ENCODE measurements at places on chromosomes 1 and 21.

GRCh38 chr1:64473367-64473766 lies 3.4 kb downstream of the CACHD1 start:
- DNase-seq: no peak

DNA sequence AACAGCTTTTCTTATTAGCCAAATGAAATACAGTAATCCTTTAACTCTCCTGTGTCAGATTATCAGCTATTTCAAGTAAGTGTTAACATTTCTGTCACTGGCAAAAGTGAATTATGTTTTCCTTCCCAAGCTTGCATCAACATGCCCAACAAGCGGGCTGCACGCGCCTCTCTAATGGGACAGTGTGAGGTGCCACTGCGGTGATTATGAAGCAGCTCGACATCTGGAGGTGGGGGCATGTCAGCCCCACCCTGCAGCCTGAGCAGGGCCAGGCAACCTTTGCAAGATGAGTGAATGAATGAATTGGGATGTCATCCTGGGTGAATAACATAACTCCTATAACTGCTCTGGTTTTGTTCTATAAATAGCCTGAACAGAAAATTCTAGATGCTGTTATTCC lies 301.4 kb downstream of the ZNF326 start:
- DNase-seq: no peak

DNA sequence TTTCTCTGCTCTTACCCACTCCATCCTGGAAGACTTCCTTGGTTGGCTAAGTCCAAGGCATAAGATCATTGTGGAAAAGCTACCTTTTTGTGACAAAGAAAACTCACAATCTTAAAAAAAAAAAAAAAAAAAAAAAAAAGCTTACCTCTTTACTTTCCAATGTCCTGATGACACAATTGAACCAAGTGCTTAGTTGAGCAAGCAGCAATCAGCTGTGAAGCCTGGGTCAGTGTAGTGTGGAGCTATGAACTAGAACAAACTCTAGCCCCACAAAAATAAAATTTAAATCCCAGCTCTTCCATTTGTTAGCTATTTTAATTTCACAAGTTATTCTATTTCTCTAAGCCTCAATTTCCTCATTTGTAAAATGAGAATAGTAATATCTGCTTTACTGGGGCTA lies 647.6 kb downstream of the LMO4 start:
- DNase-seq: no peak

DNA sequence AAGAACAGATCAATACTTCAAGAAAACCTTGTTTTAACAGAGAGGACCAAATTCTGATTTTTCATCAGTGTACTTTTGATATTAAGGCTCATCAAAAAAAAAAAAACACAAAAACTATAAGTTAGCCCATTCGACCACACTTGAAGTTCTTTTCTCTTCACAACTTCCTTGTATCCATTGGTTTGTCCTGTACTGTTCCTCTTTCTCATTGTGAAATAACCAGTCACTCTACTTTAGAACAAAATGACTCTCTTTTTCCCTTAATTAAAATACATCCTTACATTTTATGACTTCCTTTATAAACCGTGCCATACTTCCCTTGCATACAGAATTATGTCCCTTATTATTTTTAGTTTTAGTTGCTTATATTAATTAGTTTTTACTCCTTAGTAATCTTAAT lies 8.4 kb downstream of the QSOX1 start:
- no peak for DNase-seq

DNA sequence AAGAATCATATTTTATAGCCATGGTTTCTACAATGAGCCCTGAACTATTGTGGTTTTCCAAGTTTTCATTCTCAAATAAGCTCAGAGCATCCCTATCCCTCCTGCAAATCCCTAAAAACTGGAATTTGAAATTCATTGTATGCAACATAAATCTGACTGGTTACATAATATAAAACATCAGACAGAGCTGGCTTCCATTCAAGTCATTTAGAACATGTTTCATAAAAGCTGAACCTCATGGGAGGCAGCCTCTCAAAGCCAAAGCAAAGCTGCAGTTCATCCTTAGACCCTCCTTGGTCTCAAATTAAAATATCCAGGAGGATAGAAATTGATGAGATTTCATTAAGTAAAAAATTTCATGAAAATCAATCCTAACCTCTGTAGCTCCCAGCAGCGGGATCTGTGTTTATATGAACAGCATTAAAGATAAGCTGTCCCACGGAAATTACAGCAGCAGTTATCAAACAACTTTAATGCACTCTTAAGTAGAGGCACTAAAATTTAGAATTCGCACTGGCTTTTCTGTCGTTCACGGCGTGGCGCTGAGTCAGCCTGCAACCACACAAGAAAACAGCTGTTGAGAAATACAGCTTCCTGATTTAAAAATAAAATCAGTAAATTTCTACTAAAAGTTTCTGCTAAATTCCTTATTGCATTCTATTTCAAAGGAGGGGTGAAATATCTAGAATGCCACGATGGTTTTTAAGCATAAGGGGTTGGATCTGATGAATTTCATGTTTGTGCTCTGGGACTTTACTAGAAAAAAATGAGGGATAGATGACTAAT lies 99.9 kb upstream of the TIAM1 start:
- DNase-seq: no peak

DNA sequence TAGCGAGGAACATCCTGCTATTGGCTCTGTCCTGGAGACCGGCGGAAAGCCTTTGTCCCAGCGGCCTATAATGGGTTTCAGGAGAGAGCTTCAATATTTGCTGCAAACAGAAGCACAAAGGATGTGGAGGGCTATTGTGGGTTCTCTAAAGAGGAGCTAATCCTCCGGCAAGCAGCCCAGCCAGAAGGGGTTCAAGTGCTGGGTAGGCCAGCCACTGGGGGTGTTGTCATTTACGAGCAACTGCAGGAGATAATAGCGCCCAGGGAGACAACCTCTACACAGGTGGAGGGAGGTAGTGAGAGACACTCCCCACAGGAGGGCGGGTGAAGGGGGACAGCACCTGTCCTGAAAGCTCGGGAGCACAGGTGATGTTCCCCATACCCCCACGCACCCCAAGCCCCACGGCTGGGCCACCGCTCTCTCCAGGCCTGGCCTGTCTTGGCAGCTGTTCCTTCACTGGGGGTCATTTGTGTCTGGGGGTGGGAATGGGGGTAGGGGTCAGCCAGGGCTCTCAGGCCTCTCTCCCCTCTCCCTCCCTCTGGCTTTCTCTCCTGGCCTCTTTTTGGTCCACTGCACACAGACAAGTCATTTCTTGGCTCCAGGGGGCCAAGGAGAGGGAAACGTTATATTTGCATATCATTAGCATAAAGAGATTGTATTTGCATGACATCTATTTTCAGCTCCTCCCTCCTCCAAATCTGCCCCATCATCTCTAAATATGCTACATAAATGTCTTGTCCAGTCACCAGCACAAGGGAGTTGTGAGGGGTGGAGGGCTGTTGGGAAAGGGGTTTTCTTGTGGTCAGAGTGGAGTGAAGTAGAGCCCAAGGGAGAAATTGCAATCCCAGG lies 22.0 kb upstream of the SLC26A9 start:
- no peak for DNase-seq

DNA sequence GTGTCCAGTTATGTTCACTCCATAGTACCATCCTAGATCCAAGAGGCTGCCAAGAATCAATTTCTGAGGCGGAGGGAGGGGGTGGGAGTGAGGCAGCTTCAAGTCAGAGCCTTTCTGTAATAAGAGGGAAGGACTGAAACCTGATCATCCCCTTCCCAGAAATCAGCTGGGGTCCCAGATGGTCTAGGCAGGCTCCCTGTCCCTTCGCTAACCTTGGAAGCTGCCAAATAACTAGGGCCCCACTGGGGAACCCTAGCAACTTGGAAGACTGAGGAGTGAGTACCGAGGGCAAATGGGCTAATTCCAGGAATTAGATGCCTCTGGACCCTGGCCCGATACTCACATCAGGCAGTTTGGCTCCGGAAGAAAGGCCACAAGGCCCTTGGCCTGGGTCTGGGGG lies 113.3 kb downstream of the NAV1 start:
- no peak for DNase-seq

GRCh38 chr1:4853904-4854303 lies 199.5 kb downstream of the AJAP1 start:
- DNase-seq: no peak

- DNase-seq: no peak
Measured at GRCh38 chr1:161259345-161259702, 779 bp downstream of the PCP4L1 start.

DNA sequence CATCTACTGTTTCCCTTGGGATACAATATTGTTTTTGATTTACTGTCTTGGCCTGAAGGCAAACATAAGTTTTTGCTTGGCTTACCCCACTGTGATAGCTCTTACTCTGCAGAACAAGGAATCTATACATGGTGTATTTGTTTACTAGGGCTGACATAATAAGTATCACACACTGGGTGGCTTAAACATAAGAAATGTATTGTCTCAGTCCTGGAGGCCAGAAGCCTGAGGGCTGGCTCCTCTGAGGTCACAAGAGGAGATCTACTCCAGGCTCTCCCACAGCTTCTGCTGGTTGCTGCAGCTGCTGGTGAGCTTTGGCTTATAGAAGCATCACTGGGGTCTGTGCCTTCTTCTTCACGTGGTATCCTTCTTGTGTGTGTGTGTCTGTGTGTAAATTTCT lies 30.7 kb upstream of the IGSF5 start:
- DNase-seq: no peak

GRCh38 chr1:234896477-234897389 lies 231.9 kb downstream of the TOMM20 start:
- DNase-seq: no peak

- DNase-seq: no peak
Measured at GRCh38 chr1:203296460-203297073, 8.8 kb upstream of the BTG2 start.

GRCh38 chr1:66298464-66298863 lies 235.5 kb upstream of the SGIP1 start:
- no peak for DNase-seq

GRCh38 chr21:45504021-45504515 lies 38.2 kb downstream of the SLC19A1 start:
- DNase-seq: no peak

DNA sequence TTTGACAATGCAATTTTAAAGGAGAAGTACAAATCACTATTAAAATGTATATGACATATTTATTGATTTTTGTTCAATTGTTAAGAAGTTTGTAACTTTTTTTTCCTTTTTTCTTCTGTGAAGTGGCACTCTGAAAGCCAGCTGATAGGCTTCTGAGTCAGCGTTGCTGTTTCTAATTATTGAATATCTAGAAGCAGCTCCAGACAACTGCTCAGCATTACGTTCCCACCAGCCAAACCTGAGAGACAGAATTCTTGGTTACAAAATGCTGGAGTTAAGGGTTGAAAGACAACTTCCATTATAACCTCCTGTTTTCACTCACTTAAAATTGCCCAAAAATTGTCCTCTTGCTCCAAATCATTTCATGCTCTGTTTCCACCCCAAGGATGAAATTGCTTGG lies 31.4 kb upstream of the LMX1A start:
- DNase-seq: no peak

DNA sequence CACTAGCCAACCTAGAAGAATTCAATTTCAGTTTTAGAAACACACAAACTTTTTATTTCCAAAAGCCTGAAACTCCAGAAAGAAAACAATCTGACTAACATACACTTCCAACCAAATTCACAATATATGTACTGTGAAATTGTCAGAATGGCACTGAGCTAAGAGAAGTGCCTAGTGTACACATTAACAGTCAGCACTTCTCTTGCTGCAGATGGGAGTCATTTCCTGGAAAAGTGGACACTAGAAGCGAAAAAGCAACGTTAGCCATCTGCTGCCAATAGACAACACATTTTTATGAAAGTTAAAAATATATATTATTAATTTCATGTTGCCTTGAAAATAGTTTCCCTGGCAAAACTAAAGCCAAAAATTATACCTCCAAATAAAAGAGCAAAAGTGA lies 66.1 kb downstream of the EPS15 start:
- no peak for DNase-seq

DNA sequence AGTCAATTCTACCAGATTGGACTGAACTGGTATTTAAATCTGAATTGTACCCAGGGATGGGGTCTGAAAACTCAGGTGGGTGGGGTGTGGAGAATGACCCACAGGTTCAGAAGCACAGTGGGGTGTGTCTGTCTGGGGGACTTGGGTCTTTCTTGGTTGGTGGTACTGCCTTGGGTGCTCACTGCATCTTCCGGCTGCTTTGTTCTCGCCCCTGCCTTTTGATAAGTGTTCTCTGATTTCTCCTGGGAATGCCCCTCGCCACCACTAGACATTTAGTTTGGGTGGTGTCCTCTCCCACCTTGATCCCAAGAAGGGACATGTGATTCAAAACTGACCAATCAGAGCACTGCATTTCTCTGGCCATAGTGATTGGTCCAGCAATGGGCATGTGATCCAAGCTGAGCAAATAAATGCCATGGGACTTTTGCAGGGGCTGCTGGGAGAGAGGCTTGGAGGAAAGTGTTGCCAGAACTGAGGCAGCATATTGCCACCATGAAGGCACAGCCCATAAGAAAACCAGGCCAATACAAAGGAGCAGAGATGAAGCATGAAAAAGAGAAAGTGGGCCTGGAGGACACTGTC lies 270.5 kb downstream of the NPHP4 start:
- no peak for DNase-seq

DNA sequence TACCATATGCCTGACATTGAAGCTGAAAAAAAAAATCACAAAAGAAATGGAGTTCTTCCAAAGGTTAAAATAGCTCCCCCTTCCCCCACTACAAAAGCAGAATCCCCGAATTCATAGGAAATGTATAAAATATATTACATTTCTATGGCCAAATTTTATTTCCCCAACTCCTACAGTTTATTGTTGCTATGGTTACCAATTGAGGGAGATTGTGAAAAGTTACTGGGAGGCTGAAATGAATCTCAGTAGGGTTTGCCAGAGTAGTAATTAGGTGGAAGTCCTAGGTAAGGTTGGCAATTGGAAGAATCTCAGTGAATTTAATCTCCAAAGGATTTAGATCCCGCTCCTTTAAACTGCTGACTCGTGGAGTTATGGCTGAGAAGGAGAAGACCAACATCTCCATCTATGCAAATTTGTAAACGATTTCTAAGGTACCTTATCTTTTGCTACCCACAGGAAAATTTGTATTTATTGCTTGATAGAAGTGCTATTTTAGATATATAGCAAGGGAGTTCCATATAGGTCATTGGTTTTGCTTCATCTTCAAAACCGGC lies 282.1 kb downstream of the BACH1 start:
- DNase-seq: no peak

DNA sequence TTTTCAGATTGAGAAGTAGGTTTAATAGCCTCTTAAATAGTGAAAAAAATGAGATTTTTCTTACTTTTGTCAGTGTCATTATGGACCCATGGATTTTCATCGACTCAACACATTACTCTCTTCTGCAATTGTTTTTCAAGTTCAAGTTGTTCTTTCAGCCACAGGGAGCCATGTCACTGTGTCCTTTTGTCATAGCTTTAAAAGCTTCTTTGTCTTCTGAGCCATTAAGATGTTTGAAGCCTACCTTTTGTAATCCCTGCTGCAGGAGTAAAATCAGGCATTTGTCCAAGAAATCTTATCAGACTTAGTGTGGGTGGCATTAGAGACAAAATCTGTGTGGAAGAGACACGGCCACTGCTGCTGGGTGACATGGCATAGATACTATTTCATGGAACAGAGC lies 92.8 kb upstream of the ZP4 start:
- no peak for DNase-seq

- no peak for DNase-seq
Measured at GRCh38 chr1:196295766-196296165, 312.5 kb downstream of the KCNT2 start.

- no peak for DNase-seq
Measured at GRCh38 chr21:31543191-31543590, 116.3 kb upstream of the SOD1 start.
